ENCODE measurements at places on chromosomes 3 and 15.

DNA sequence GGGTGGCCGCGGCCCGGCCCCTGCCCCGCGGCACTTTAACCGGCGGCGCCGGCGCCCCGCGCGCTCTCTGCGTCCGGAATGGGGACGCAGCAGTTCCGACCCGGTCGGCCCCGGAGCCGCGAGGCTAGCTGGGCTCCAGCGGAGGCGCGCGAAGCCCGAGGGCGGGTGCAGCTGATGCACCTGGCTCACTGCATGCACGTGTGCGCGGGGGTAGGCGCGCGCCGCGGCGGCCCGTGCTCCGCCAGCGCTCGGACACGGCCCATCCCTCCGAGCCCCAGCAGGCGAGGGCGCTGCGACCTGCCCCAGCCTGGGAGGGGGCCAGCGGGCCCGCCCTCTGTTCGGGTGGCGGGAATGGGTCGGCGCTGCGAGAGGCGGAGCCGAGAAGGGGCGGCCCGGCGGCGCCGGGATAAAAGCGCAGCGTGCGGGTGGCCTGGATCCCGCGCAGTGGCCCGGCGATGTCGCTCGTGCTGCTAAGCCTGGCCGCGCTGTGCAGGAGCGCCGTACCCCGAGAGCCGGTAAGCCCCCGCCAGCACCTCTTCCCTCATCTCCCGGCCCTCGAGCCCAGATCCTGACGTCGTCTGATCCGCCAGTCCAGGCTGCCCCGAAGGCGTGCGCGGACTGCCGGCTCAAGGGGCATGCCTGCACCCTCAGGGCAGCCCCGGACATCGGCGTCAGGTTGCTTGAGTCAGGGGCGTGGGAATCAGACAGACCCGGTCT is at the start of the genes CHDH and IL17RB:
Gene CHDH, minus strand, starts transcription at position 286 of the 717 bp plus-strand sequence. CDS start 22,411 bp downstream, outside the sequence.
Gene IL17RB, plus strand, starts transcription at position 435 of the 717 bp plus-strand sequence. Its CDS starts 21 bp downstream, at position 456.
- DNase-seq, result no peak

DNA sequence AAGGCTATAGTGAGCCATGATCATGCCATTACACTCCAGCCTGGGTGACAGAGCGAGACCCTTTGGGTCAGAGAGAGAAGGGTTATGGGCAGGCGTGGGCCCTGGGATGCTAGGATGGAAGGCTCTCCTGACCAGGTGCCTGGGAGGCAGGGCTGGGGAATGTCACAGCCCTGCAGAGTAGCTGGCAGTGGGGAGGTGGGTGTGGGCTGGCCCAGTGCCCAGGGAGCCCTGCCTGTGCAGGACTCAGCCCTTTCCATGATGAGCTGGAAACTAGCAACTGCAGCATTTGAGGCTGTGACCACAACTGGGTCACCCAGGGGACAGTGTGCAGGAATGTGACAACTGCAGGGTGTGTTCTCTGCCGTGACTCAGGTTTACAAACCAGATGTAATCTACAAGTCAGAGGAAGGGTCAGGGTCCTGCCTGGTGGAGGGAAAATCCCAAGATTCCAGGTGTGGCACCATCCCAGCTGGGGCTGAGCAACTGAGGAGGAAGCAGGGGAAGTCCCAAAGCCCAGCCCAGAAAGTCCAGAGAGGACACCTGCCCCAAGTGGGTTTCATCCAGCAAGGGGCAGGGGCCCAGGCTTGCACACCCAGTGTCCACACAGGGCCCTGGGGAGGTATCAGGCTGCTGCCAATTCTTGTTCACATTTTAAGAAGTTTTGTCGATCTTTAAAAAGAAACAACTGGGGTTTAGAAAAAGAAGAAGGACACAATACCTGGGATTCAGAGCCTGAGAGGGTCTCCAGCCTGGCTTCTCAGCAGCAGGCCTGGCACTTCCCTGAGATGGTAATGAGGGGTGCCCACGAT is 45.5 kb downstream of the SLC28A1 start:
- no peak for DNase-seq

DNA sequence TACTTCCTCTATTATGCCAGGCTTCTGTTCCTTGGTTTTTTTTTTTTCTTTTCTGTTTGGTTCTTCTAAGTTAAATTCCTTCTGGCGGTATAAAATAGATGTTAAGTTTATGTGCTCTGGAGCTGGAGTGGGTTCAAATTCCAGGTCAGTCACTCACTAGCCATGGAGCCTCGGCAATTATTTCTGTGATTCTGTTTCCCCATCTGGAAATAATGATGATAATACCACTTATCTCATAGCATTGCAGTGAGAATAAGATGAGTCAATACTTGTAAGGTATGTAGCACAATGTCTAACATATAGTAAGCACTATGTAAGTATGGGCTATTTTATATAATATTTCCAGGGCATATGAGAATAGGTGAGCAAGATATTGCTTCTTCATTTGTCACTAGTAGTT is 33.2 kb upstream of the ZDHHC23 start:
- DNase-seq, result no peak

DNA sequence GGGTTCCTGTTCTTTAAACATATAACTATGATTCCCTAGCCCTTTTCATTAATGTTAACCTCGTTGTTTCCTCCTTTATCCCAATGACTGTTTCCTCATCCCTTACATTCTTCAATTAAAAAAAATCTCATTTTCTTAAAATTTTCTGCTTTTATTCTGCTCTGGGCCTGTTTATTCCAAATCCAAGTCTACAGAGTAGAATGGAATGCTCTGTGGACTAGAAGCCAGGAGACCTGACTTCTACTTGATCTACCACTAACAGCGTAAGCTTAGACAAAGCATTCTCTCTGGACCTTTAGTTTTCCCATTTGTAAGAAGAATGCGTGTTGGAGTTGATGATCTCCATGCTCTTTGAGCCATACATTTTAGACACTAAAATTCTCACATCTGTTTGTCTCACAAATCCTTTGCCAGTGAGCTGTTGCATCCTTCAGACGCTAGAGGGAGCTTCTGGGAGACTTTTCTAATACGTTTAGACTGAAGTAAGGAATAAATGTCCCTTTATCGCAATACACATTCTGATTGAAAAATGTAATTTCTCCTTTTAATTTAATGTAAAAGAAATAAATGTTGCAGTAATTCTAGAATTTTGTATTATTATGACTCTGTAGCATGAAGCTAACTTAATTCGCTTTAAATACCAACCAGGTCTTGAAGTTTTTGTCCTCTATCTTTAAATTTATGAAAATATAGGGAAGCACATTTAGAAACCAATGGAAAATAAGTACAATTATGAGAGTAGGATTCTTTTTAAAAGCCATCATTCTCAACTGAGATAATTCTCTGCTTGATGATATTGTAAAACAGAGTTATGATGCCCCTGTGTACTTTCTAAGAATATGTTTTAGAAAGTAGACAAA is 21.7 kb upstream of the GMNC start:
- no peak for DNase-seq

GRCh38 chr3:172711454-172711795 is 558 bp upstream of the NCEH1 start:
- no peak for DNase-seq

- DNase-seq, result no peak
These were observed 121.3 kb downstream of the RPLP1 start for GRCh38 chr15:69573815-69574475.

- no peak for DNase-seq
These were observed 27.7 kb upstream of the CLDN16 start for GRCh38 chr3:190360228-190360627.

- DNase-seq, result no peak
These were observed 133.5 kb upstream of the GADL1 start for GRCh38 chr3:31027914-31028313.

DNA sequence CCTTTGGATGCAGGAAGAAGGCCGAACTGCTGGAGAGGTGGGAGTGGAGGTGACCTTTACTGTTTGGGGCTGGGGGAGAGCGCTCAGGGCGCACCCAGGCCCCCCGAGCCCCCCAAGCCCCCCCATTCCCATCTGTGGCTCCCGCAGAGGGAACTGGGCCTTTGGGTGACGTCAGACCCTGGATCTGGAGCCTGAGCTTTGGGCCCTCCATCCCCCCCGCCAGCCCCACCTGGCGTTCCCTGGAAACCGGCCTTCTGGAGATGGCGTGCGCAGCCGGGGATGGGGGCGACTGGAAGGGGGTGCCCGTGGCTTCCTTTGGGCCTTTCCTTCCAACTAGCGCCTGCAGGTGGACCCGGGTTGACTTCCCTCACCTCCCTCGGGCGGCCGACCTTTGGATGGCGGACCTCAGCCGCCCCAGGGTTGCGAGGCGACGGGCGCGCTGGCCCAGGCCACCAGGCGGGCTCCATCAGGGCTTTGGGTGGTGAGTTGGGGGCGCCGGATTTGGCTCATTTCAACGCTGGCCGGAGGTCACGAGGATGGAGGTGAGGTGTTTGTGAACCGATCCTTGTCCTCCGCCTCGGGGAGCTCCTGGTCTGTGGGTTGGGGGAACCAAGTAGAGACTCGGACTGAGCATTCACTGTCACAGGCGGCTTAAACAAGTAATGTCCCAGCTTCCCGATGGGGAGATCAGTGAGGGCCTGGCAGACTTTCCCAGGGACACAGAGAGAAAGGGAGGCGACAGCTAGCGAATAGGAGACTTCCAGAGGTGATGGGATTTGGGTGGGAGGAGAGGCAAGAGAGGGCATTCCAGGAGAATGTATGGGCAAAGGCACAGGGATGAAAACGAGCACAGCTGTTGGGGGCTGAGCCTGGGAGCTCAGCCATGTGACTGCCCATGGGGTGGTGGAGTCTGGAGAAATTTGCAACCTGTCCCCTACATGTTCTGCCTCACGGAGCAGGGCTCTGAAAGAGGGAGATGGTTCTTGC is 709 bp downstream of the SCAMP5 start:
- DNase-seq, result no peak

DNA sequence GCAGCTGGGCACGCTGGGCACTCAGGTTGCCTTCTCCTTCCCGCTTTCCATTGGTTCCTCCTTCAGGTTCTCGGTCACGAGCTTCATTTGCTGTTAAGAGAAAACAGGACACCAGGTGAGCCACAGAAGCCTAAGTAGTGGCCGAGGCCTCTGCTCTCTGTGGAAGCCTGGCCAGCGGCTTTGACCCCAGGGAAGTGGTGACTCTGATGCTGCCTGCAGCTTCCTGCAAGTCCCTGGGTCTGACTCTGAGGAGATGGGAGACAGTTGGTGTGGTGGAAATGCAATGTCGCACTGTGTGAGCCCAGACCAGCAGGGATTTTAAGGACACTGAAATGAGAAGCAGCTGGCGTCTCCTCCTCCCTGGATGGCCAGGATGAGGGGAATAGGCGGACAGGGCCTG is 80.5 kb downstream of the SNRK start:
- DNase-seq, result no peak

GRCh38 chr3:125032683-125033082 is 23.1 kb downstream of the HEG1 start:
- DNase-seq, result no peak

GRCh38 chr15:53872410-53872809 is 105.8 kb upstream of the UNC13C start:
- DNase-seq, result no peak

GRCh38 chr3:112412494-112412893 is 79.5 kb downstream of the CD200 start:
- no peak for DNase-seq

GRCh38 chr3:108086653-108087052 is 4.2 kb downstream of the CD47 start:
- DNase-seq, result no peak

DNA sequence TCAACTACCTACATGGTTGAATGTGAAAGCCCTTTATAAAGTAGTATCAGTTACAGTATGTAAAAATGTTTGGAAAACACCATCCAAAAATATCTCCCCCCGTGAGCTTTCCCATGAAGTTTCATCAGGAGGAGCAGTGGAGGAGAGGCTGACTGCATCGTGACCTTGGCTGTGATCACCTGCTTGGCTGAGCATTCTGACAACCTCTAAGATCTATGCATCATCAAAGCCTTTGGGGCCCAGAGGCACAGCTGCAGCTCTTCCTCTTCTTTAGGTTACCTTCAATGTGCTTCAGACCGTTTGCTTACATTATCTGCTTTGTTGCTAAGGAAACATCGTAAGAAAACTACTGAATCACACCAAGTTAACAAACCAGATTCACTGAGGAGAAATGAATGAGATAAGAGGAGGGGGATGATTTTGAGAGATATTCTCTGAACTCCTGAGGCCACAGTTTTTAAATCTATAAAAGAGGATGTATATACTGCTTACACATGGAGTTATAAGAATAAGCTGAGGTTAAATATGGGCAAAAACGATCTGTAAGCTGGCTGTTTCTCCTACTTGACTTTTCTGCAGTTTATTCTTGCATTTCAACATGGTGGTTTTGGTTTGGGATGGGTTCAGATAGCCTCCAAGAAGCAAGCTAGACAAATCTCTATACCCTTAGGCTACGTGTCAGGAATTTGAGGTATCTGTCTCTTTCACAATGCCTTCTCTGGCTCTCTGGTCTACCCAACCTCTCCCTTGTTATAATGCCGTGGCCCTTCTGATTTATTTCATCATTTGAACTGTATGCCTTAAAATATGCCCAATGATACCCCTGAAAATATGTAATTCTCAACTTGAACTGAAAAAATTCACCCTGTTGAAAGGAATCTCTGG is 4.0 kb downstream of the GCSAM start:
- DNase-seq, result no peak

DNA sequence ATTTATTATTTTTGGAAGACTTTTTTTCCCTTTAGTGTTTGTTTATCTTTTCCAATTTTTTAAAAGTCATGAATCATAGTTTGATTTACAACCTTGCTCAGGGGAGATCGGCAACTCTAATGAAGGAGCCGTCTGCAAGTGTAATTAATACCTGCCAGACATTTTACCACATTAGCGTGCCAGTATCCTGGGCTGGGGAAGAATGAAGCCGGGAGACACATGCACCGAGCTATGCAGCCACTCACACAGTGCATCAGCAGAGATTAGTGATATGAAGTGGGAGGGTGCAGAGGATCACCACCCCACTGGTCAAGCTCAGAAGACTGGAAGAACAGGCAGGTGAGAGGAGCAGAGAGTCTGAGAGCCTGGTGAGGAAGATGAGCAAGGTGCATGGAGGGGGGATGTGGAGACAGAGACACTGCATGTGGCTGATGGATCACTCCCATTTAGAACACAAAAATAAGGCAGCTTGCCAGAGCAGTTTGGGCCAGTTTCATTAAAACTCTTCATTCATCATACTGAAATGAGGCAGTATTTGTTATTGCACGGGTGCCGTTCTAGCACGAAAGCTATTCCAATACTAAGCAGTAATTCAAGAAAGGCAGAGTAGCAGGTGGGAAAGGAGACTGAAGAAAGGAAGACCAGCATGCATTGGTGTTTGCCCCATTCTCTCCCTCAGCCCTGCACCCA is 821.6 kb downstream of the TUSC7 start:
- no peak for DNase-seq

- DNase-seq, result no peak
These were observed 72.1 kb downstream of the FOXP1 start for GRCh38 chr3:71511446-71511845.

- no peak for DNase-seq
These were observed 142.5 kb upstream of the UBE2E1 start for GRCh38 chr3:23663246-23663645.

GRCh38 chr3:56064684-56065083 is 403.6 kb downstream of the ERC2 start:
- no peak for DNase-seq

Data from cortex of kidney (tissue), 1 donor.